Glutamatergic neuron (in vitro differentiated cells): ENCODE measurements at places on chromosomes 13 and 19. TPM values are rescaled to one million over a fixed set of nuclear protein-coding genes. Genes with fewer than 3 reads are reported as not detected.

CEACAM5 gene
- not detected for total RNA-seq

SBSN gene
- total RNA-seq = 0.29 TPM

GRCh38 chr13:20222553-20222952 lies 9.6 kb downstream of the GJB6 start:
- H3K27me3 ChIP-seq = no peaks in the 10 kb centered on the region
- peaks cover 5% of the 10 kb centered on the region for H3K4me1 ChIP-seq
- DNase-seq = no peak
- peaks cover 5% of the 10 kb centered on the region for H3K36me3 ChIP-seq

GRCh38 chr19:2015608-2015950 lies at the start of gene BTBD2:
Gene BTBD2 (minus strand): TSS chr19:2015714. CDS start chr19:2015703, 11 bp downstream.
- peak; percentile 61 for DNase-seq
- H3K27ac ChIP-seq = no peak within 1 kb of the TSS
- H3K4me3 ChIP-seq = peak within 1 kb of the TSS; percentile 73
- no peaks in the 10 kb centered on the region for H3K36me3 ChIP-seq
- peaks cover 2% of the 10 kb centered on the region for H3K27me3 ChIP-seq

DMKN gene
- 0.88 TPM for total RNA-seq

CNN2 gene
- total RNA-seq = 117 TPM

GRCh38 chr13:73879346-73880015 lies 254.7 kb downstream of the KLF12 start:
- H3K27ac ChIP-seq = peak overlapping the region; percentile 92
- H3K27me3 ChIP-seq = no peaks in the 10 kb centered on the region
- H3K4me3 ChIP-seq = peak overlapping the region; percentile 66
- H3K36me3 ChIP-seq = peaks cover 5% of the 10 kb centered on the region
- H3K4me1 ChIP-seq = peaks cover 28% of the 10 kb centered on the region
- no peak for DNase-seq

ZNF208 gene
- not detected for total RNA-seq

- no peak for DNase-seq
- H3K27me3 ChIP-seq = peaks cover 8% of the 10 kb centered on the region
- H3K4me1 ChIP-seq = no peaks in the 10 kb centered on the region
- H3K4me3 ChIP-seq = no peak overlapping the region
- peak overlapping the region; percentile 14 for H3K27ac ChIP-seq
- peaks cover 4% of the 10 kb centered on the region for H3K36me3 ChIP-seq
These were observed 7.9 kb downstream of the HNRNPL start for GRCh38 chr19:38841787-38842438.

DNA sequence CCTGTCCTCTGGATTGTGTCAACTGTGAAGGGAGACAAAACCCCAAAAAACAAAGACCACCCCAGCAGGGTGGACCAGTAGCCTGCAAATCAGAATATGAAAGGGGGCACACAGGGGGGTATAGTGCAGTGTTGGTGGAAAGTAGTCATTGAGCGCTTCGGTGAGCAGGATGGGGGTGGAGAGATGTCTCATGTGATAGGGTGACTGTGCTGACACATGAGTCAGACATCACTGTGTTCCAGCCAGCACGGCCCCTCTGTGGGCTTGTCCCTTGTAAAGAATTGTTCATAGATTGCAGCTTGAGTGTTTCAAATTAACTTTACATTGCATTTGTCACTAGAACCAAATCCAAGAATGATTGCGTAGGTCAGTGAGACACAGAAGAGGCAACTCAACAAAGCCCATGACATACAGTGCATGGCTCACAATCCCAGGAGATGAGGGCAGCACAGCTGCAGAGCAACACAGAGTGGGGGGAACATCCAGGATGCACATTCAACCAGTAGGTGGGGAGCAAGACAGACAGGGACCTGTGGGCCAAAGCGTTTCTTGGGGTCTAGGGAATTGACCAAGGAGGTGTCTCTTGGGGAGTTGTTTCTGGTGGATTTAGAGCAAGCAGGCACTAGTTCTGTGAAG lies 7.5 kb downstream of the ZNF440 start:
- no peaks in the 10 kb centered on the region for H3K4me1 ChIP-seq
- no peak overlapping the region for H3K4me3 ChIP-seq
- H3K27ac ChIP-seq = no peak overlapping the region
- DNase-seq = no peak
- peaks cover 2% of the 10 kb centered on the region for H3K27me3 ChIP-seq
